Right renal pelvis (tissue), 4 donors: ENCODE measurements at places on chromosomes 5 and 9. TPM values are rescaled to one million over a fixed set of nuclear protein-coding genes. Genes with fewer than 3 reads are reported as not detected.

Gene PCA3
- polyA plus RNA-seq, result 0.69 TPM

- DNase-seq, result peak; percentile 30
Measured at GRCh38 chr5:87411973-87412629, 629 bp downstream of the CCNH start.

DNA sequence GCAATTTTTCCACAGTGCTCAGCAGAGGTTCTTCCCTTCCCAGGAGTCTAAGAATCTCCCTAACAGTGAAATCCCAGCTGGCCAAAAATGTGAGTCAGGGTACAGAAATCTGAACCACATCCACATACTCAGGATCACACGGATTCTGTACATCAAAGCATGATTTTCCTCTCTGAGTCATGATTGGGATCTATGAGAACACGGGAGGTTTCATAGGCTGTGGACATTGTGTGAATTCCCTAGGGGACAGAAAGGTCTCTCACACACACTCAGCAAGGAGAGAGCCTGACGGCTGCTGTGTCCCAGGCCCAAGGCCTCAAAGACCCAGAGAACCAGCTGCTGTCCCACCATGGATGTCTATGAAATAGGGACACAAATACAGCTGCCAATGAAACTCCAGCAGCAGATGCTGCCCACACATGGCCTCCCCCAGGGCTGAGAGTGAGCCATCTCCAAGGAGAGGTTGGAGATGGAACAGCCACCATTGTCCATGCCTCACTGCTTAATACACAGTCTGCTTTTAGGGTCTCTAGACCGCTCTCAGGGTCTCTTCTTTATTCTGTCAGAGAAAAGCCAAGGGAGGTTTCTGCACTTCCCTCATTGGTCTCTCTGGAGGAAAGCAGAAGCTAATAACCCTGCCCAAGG lies 102.7 kb downstream of the ADAMTS12 start:
- no peak for DNase-seq

DNA sequence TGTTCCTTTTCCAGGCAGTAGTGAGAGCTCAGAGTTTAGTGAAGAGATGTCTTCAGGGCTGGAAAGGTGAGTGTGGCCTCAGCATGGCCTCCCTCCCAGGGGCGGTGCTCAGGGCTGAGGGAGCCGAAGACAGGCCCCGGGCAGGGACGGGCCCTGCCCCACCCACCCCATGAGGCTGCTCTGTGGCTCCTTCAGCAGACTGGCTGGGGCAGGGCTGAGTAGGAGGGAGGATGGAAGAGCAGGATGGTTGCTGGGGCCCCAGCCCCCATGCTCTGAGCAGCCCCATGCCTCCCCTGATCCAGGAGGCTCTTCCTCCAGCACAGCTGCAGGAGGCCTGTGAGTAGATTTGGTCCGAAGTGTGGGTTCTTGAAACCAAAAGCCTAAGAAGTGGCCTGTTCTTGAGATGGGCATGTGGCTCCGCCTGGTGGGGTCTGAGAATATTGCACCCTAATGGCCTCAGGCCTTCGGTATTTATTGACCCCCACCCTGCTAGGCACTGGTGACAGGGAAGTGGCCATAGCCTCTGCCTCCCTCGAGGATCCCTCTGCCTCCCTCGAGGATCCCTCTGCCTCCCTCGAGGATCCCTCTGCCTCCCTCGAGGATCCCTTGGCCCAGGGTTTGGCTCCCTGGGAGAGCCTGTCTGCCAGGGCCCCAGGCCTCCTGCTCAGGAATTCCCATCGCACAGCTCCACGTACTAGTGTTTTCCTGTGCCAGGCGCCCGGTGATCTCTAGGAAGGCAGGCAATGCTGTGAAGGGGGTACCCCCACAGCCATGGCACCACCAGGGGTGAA lies 65.4 kb upstream of the GARNL3 start:
- no peak for DNase-seq
